ENCODE measurements at places on chromosomes 4 and X.

DNA sequence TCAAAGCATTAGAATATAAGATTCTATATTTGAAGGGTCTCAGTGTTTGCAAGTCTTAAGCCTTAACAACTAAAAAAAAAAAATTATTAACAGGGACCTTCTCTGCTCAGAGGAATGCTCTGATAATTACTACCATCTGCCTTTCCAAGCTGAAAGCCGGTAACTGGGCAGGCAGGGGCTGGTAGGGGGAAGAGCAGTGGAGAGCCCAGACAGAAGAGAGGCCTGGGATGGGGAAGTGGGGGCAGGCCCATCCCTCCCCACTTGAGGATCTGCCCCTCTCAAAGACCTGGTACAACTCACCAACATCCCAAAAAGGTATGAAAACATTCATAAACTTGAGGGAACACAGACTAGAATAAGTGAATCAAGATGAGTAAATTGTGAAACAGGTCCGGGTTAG is 113.9 kb downstream of the QDPR start:
- DNase-seq = no peak

DNA sequence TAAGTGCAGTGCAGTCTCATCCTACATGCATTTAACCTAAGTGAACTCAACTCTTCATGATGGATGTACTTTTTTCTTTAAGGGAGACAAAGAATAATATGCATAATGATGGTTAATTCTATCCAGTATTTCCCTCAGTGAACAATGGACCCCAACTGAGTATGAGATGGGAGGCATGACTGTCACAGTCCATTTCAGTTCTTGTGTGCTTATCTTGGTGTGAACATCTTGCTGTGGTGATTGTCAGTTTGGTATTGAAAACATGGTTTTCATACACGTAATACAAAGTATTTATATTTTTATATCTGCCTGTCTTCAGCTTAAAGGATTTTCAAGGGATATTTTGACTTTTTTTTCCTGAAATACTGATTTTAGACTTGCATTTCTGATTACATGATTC is 72.0 kb upstream of the NDUFC1 start:
- DNase-seq = no peak

- DNase-seq = no peak
Measured at GRCh38 chr4:18798123-18798522, 776.6 kb upstream of the LCORL start.

DNA sequence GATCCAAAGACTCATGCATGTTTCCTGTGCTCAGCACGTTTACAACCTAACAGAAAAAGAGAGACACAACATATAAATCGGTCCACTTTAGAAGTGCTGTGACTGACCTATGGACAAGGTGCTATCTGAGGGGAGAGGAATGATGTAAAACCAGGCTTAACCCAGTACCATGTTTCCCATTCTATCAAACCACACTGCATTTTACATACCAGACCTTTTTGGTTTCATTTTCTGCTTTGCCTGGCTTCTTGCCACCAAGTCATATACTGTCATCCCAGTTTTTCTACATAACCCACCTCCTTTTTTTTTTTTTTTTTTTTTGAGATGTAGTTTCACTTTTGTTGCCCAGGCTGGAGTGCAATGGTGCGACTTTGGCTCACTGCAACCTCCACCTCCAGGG is 82.2 kb downstream of the KLF8 start:
- DNase-seq = peak; percentile 0

GRCh38 chr4:11105715-11106114 is 323.0 kb downstream of the HS3ST1 start:
- no peak for DNase-seq

DNA sequence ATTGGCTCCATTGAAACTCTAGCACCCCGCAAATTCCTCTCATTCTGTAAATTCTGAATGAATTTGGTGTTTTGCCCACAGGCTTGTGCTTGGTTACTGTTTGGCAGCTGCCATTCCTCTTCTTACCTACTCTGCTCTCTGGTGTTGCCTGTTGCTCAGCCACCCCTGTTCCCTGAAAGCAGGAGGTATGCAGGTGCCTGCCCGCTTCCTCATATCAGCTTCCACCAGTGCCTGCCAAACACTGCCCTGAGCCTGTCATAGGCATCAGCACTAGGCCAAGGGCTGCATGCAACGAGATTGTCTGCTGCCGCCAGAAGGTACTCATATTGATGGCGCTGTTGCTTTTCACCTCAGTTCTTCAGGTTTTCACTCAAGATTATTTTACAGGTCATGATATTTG is 978.1 kb downstream of the C4orf33 start:
- no peak for DNase-seq

- no peak for DNase-seq
Measured at GRCh38 chrX:134545510-134545909, 85.5 kb downstream of the HPRT1 start.

DNA sequence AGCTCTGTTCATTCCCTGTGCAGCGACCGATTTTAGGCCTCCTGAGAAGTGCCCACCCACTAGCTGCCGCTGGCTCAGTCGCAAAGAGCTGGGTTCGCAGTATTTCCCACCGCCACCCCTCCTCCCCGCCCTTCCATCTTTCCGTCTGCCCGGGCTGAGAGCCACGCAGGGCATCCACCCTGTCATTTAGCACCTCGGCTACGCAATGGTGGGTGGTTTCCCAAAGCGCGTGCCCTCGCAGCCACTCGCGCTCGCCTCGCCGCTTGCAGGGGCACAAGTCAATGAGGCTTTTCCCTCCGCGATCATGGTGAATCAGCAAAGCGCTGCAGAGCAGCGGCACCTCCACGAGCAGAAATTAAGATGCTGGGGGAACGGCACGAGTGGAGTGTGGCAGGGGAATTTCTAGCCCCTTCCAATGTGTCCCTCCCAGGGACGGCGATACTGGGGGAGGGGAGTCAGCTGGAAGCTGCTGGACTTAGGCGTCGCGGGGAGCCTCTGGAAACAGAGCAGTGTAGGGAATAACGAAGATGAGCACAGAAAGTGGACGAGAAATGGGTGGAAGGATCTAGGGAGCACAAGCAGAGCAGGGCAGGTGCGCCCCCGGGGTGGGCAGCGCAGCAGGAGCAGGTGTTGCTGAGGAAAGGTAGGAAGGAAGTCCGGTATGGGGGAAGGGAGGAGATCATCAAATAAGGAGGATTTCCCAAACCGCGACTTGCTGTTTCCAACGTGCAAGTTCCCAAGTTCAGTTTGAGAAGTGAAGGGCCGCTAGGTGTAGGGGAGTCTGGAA is 2.4 kb upstream of the PTCHD1 start:
- no peak for DNase-seq

- no peak for DNase-seq
Measured at GRCh38 chr4:54274264-54274663, 45.2 kb downstream of the PDGFRA start.

DNA sequence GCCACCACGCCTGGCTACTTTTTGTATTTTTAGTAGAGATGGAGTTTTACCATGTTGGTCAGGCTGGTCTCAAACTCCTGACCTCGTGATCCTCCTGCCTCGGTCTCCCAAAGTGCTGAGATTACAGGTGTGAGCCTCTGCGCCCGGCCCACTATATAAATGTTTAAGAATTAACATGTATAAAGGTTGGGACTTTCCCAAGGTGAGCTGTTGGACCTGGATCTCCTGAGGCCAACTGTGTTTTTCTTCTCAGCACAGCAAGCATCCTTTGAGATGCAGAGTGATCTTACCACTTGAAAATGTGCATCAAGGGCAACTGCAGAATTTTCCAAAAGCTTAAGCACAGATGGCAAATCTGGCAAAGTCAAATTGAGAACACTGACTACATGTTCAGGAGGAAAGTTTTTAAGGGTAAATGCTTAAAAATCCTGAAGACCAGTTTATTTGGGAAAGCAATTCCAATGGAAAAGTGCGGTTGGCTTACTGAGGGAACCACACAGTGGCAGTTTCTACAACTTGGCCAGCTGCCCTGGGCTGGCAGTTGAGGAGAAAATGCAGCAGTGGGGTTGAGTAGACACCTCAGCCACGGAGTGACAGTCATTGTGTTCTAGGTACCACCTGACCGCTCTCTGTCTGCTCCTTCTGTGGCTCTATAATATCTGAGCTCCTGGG is 168.9 kb downstream of the CBR4 start:
- DNase-seq = no peak

DNA sequence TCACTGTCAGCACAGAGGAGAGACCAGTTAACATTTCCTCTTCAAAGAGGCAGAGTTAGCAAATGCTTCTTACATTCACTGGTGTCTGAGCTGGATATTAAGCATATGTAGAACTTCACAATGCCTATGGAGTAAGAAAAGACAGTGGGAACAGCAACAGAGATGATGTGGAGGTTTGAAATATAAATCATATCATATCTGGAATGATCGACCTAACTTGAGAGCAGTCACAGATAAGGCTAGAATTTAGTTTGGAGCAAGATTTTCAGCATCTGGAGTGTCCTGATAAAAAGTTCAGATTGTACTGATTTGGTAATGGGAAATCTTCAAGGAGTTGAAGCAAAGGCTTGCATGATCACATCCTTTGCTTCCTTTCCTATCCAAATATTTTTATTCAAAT is 90.5 kb upstream of the ANKRD50 start:
- no peak for DNase-seq

- DNase-seq = peak; percentile 21
Measured at GRCh38 chr4:137610960-137611359, 78.7 kb upstream of the PCDH18 start.

GRCh38 chrX:137916090-137916746 is 350.3 kb downstream of the ZIC3 start:
- DNase-seq = no peak

- DNase-seq = no peak
Measured at GRCh38 chr4:80036949-80037685, 35.9 kb downstream of the ANTXR2 start.

GRCh38 chr4:20281453-20281852 is 29.7 kb downstream of the SLIT2 start:
- DNase-seq = no peak

GRCh38 chr4:94548571-94548970 is 96.8 kb downstream of the PDLIM5 start:
- DNase-seq = peak; percentile 48

GRCh38 chrX:16771483-16772398 is 14.5 kb upstream of the TXLNG start:
- DNase-seq = peak; percentile 3

DNA sequence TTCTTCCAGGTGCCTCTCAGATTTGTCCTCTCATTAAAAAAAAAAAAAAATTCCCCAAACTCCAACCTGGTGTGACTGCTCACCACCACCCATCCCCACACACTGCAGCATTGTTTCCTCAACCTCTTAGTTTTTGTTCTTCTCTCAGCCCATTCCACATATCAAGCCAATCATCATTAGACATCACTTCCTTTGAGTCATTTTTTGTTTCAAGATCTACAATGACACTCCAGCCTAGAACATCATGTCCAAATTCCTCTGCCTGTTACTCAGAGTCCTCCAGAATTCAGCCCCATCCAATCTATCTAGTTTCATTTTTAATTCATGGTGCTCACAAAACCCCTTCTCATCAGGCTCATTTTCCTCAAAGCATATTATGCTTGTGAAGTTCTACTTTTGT is 262.5 kb upstream of the TEX13A start:
- DNase-seq = no peak

- no peak for DNase-seq
Measured at GRCh38 chr4:181946902-181947301, 296.3 kb upstream of the TENM3 start.

GRCh38 chr4:40149960-40150385 is 46.9 kb upstream of the RHOH start:
- peak; percentile 69 for DNase-seq

GRCh38 chr4:123480706-123481418 is 84.3 kb downstream of the SPRY1 start:
- no peak for DNase-seq

DNA sequence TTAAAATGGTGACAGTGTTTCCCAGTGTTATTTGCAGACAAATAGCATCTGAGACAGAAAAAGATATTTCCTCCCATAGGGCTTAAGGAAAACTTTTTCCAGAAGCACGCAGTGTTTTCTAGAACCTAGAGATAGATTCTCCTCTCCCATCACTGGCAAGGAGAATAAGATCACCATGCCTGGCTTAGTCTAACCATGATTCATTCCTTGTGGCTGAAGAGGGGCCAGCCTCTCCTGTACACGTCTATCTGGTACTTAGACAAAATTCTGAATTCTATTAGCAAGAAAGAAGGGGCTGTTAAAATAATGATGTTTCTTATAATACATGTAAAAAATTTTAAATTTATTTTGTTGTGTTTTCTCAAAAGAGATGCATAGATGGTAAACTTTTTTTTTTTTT is 296.1 kb upstream of the LDB2 start:
- no peak for DNase-seq

DNA sequence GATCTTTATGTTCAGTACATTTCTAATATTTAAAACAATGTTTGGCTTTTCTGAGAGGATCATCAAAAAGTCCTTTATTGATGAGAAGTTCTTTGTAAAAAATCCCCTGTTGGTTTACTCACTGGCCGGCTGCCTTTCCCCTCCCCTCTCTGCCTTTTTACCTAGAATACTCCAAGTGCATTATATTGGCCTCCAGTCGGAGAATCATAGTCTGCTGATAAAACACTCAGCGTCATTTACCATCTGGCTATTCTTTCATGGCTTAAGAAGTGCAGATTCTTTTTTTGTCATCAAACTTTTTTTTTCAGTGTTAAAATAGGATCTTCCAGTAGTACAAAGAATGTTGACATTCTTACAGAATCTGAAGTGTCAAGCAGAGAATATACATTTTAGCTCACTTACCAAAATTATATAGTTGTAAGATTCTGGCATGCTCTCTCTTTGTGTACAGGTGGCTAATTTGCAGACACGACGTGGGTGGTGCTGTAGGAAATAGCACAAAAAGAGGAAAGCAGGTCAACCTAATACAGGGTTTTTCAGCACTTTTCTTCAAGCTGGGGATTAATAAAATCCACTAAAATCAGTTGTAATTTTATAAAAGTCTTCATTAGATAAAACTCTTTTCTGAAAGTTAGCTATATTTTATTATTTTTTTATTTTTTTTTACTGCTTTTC is 731.8 kb downstream of the KCTD8 start:
- no peak for DNase-seq

DNA sequence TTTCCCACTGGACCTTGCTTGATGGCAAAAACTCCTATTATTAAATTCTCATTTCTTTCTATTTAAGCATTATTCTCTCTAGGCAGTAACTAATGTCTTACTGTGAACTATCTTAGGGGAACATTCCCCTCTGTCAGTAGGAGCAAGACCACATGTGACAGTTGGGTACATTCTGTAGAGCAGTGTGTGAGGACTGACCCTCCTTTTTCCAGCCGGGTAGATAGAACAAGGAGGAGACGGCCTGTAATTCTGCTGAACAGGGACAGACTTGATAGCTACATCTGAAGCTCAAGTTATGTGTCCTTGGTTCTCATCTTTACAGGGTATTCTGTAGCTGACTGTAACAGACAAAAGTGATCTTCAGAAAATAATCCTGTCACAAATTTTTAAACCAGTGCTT is 43.3 kb downstream of the FNIP2 start:
- DNase-seq = no peak

DNA sequence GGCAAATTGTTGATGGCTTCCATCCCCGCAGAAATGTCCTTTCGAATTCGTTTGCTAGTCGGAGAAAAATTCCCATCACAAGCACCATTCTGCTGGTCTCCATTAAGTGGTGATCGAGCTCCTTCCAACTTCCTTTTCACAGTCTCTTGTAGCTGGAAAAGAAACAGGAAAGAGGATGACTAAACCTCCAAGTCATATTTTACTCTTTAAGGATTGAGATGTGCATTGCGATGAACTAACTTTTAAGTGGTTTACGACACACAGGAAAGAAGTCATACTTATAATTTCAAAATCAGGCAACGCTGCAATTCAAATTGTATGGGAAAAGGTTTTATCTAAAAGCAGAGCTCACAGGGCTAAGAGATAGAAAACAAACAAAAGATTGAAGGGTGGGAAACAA is 225.2 kb downstream of the MGST2 start:
- DNase-seq = no peak

- DNase-seq = no peak
Measured at GRCh38 chr4:167100120-167100519, 134.2 kb downstream of the SPOCK3 start.

All from ACHN (cell line).